ENCODE measurements at places on chromosomes 13 and 19.

DNA sequence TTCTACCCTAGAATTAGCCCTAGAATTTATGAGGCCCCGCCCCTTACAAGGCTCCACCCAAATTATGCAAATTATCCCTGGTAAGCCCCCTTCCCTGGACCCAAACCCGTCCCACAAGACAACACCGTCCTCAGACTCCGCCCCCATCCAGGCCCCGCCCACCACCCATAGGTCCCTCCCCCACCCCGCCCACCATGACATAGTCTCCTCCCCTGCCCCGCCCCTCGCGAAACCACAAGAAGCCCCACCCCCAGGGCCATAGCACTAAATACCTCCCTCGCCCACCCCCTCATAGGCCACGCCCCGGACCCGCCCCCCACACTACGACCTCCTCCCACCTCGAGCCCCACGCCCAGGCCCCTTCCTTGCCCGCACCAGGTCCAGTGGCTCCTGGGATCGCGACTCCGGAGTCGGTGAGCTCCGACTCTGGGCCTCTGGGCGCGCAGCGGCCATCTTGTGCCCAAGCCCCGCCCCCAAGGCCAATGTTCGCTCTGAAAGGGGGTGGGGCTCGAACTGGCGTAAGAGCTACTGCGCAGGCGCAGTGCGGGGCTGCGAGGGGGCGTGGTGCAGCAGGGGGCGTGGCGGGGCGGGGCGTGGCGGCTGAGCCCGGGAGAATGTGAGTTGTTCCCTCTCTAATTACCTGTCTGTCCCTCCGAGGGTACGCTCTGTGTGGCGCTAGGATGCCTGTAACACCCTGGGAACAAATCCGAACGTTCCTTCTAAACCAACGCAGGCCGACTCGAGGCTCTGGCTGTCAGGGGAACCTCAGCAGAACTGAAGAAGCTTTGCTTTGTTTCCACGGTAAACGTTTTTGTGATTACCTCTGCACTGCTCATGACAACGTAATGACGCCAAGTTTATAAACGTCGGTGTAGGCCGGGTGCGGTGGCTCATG is at the start of gene ZNF784:
Gene ZNF784 (minus strand): TSS at position 458 of the 895 bp plus-strand sequence. CDS start 5 bp downstream, at position 453.
- no peak for DNase-seq

DNA sequence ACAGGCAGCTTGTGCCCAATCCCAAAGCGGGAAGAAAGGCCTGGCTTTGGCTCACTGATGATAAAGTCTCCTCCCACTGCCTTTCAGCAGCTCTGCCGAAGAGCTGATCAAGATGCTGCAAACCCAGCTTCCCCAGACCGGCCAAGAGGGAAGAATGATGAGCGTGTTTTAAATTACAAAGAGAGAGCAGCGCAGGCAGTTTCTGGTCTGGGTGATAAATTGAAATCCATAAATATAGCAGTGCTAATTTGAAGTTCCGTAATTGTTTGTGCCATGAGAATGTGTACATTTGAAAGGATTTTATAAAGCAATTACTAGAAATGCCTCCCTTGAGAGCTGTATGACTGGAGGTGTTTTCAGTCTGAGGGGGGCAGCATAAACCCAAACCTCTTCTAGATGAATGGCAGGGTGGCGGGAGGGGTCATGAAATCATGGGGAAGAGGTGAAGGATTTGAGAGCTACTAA is 171.8 kb downstream of the STK24 start:
- DNase-seq, result no peak

DNA sequence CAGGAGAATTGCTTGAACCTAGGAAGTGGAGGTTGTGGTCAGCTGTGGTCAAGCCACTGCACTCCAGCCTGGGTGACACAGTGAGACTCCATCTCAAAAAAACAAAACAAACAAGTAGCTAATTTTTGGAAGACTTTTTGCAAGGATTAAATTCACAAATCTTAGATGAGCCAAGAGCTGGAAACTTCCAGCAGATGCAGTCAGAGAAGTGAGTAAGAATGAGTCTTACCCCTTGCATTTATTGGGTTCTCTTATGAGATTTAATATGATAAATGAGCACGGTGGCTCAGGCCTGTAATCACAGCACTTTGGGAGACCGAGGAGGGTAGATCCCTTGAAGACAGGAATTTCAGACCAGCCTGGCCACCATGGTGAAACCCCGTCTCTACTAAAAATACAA is 44.9 kb upstream of the NBEA start:
- no peak for DNase-seq

- no peak for DNase-seq
These were observed 1485.3 kb downstream of the PCDH9 start for GRCh38 chr13:65744836-65745235.

- no peak for DNase-seq
These were observed 650.8 kb upstream of the KLF12 start for GRCh38 chr13:74784959-74785358.

All from GM12864 (cell line).